Uterine smooth muscle cell (primary cell): ENCODE measurements at places on chromosomes 6 and 20. TPM values are rescaled to one million over a fixed set of nuclear protein-coding genes. Genes with fewer than 3 reads are reported as not detected.

Gene CLVS2
- total RNA-seq: 0.12 TPM in 1 of 2 replicates, not detected in the other

Gene SASH1
- 26.1 and 26.7 TPM in 2 replicates for total RNA-seq

Gene SMOC2
- not detected in 2 replicates for total RNA-seq

Gene ARHGAP18
- 45.6 and 90.2 TPM in 2 replicates for total RNA-seq

Gene CARMIL1
- total RNA-seq: 8.5 and 10.2 TPM in 2 replicates

Gene HLA-DQB1
- total RNA-seq: not detected in 2 replicates

Gene TPX2
- total RNA-seq: 28.6 and 104 TPM in 2 replicates

Gene FAM110A
- 4.9 and 6.4 TPM in 2 replicates for total RNA-seq

Gene DSP
- total RNA-seq: 0.25 and 0.33 TPM in 2 replicates

Gene RNF39
- not detected in 2 replicates for total RNA-seq

Gene BACH2
- total RNA-seq: 0.12 and 0.55 TPM in 2 replicates

Gene CDH4
- 5.1 and 8.5 TPM in 2 replicates for total RNA-seq

Gene PDE10A
- 2.3 and 3.5 TPM in 2 replicates for total RNA-seq

Gene PCMTD2
- total RNA-seq: 40.6 and 55.6 TPM in 2 replicates

Gene ADAM33
- total RNA-seq: 57.5 and 87.5 TPM in 2 replicates

Gene AVP
- not detected in 2 replicates for total RNA-seq

Gene KIF13A
- 78.9 and 96.1 TPM in 2 replicates for total RNA-seq

Gene NKAIN4
- total RNA-seq: not detected in 2 replicates

Gene KHDC1L
- 0.50 TPM in 1 of 2 replicates, not detected in the other for total RNA-seq

Gene ACSS1
- 5.5 and 6.6 TPM in 2 replicates for total RNA-seq

Gene DACT2
- not detected in 2 replicates for total RNA-seq

Gene GPX5
- not detected in 2 replicates for total RNA-seq

Gene ELOVL4
- total RNA-seq: 7.1 and 10.0 TPM in 2 replicates

Gene PI3
- not detected in 2 replicates for total RNA-seq

Gene CNBD2
- total RNA-seq: 2.0 and 3.2 TPM in 2 replicates

Gene LPA
- total RNA-seq: not detected in 2 replicates

Gene ENPP1
- 17.4 and 31.9 TPM in 2 replicates for total RNA-seq

Gene GTSF1L
- not detected in 2 replicates for total RNA-seq

Gene LAMP5
- under 0.01 and 0.44 TPM in 2 replicates for total RNA-seq

Gene UBR2
- total RNA-seq: 31.1 and 38.6 TPM in 2 replicates

Gene NUDT3
- total RNA-seq: 13.6 and 17.4 TPM in 2 replicates

Gene AURKA
- total RNA-seq: 27.5 and 109 TPM in 2 replicates

Gene TRAPPC3L
- total RNA-seq: not detected in 2 replicates
